Liver (tissue), 10 donors: ENCODE measurements at places on chromosomes 6 and 20.

- no peak for DNase-seq
These were observed 52.4 kb downstream of the DSTN start for GRCh38 chr20:17622086-17622850.

- no peak for DNase-seq
These were observed 13.9 kb downstream of the PMEPA1 start for GRCh38 chr20:57695940-57696339.

DNA sequence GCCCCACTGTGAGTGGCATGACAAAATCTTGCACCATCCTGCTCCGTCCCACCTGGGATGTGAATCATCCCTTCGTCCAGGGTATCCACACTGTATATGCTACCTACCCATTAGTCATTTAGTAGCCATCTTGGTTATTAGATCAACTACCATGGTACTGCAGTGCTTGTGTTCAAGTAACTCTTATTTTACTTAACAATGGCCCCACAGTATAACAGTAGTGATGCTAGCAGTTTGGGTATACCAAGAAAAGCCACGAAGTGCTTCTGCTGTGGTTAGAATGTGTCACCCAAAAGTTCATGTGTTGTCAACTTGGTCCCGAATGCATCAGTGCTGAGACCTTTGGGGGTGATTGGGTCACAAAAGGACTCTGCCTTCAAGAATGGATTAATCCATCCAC, 11.7 kb downstream of the OSER1 start:
- no peak for DNase-seq

DNA sequence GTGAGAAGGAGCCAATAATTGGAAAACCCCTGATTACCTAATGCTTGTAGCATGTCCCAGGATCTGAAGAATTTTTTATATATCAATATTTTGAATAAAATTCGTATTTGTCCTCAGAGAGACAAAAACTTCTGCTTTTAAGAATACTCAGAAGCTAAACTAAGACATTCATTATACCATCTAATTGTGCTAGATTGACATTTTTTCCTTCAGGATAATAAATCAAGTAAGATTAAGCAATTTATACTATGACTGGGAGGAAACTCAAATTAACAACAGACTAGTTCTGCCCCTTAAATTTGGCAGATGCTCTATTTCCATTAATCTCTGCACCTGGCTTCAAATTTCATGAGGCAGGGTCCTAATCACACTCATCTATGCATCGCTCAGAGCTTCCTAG, 291.4 kb downstream of the PLCB1 start:
- DNase-seq = no peak

DNA sequence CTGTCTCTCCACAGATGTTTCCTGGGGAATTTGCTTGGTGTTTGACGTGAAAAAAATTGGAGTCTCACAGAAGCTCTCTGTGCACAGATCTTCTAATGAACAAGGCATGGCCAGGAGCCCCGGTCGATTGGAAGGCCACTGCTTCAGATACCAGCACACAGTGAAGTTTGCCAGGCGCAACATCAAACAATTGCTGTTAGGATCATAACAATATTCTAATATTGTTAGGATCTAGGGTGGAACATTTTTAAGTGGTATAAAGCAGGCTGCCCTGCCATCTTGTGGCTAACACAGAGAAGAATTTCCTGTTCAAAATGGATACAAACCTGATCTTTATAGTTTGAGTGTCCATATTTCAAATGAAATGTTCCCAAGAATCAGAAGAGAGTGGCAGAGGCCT, 64.1 kb downstream of the C6orf118 start:
- no peak for DNase-seq

- DNase-seq = no peak
These were observed 72.5 kb downstream of the SMPDL3A start for GRCh38 chr6:122861594-122861993.

DNA sequence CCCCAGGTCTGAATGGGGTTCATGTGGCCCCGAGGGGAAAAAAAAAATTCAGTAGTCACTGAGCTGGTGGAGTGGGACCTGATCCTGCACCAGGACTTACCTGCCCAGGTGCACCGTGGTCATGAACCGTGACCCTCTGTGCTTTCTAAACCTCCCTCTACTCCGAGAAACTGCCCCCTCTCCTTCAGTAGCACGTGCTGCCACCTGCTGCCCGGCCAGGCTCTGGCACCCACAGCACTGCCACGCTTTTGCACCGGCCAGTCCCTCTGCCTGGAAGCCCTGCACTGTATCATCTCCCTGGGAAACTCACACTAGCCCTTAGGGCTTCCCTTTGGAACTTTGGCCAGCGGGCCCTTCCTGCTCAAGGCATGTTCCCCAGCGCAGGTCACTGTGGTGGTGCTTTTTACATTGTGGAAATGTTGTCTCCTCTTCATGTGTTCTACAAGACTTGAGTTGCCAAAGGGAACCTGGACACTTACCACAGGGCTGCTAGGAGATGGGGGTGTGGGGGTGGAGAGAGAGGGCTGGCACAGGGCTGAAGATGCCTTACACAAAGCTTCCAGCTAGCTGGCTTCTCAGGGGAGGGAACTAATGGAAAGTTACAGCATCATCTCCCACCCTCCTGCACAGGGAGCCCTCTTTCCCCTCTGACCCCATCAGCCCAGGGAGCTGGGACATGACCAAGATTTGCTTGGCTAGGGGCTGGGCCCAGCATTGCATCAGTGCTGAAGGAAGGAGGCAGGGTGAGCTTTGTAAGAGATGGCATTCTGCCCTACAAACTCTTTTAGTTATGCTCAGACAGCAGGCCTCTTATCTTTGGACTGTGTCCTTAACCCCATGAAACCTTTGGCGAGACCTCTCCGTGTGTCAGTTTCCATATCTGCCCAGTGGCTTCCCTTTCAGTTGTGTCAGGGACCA, 2.5 kb upstream of the PTPRT start:
- no peak for DNase-seq

GRCh38 chr20:48912065-48912464, 9.4 kb upstream of the ARFGEF2 start:
- DNase-seq = no peak

GRCh38 chr6:104428184-104428583, 431.5 kb downstream of the HACE1 start:
- no peak for DNase-seq

GRCh38 chr6:125701354-125701668, 48.1 kb upstream of the HEY2 start:
- no peak for DNase-seq

GRCh38 chr6:133551847-133552341, 310.7 kb downstream of the EYA4 start:
- no peak for DNase-seq

GRCh38 chr6:37862992-37863391, 43.5 kb downstream of the ZFAND3 start:
- DNase-seq = no peak
